ENCODE measurements at places on chromosomes 12 and 14. TPM values are rescaled to one million over a fixed set of nuclear protein-coding genes. Genes with fewer than 3 reads are reported as not detected.

- no peak overlapping the region for H3K4me3 ChIP-seq
- peaks cover 33% of the 10 kb centered on the region for H3K4me1 ChIP-seq
- no peaks in the 10 kb centered on the region for H3K36me3 ChIP-seq
- no peak for DNase-seq
- H3K27ac ChIP-seq = no peak overlapping the region
Observed at GRCh38 chr12:127555071-127555470, 711.9 kb upstream of the TMEM132C start.

- peaks cover 26% of the 10 kb centered on the region for H3K4me1 ChIP-seq
- no peak overlapping the region for H3K4me3 ChIP-seq
- H3K27ac ChIP-seq = no peak overlapping the region
Observed at GRCh38 chr12:122875590-122876220, 20.2 kb downstream of the VPS37B start.

DNA sequence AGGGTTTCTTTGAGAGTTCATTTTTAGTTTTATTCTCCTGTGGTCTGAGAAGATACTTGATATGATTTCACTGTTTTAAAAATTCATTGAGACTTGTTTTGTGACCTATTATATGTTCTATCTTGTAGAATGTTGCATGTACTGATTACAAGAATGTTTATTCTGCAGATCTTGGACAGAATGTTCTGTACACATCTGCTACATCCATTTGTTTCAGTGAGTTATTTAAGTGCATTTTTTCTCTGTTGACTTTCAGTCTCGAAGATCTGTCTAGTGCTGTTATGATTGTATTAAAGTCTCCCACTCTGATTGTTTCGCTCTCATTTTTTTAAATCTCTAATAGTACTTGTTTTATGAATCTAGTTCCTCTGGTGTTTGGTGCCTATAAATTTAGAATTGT lies 1319.8 kb downstream of the TMEM121 start:
- H3K4me3 ChIP-seq = no peak overlapping the region
- no peaks in the 10 kb centered on the region for H3K36me3 ChIP-seq
- no peak overlapping the region for H3K27ac ChIP-seq
- no peak for DNase-seq

- no peaks in the 10 kb centered on the region for H3K36me3 ChIP-seq
- no peak overlapping the region for H3K4me3 ChIP-seq
Observed at GRCh38 chr14:81811705-81812269, 278.1 kb upstream of the SEL1L start.

DNA sequence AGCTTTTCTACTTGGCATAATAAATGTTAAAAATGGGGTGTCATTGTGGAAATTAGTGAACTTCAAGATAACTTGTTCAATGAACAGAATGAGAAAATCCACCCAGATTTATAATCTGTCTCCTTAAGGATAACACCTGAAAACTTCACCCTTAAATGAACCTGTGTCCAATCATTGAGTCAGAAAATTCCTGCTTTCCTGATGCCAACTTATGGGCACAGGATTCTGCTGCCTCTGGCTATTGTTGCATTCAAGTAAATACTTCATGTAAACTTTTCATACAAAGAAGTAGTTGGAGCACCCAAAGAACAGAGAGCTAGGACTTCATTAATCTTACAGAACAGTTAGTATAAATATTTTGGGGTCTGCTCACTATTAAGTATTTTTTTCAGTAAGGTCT lies 98.9 kb upstream of the PLEKHA5 start:
- no peak overlapping the region for H3K4me3 ChIP-seq
- H3K27ac ChIP-seq = peak overlapping the region; percentile 62
- H3K27me3 ChIP-seq = no peaks in the 10 kb centered on the region
- DNase-seq = peak; percentile 19

DNA sequence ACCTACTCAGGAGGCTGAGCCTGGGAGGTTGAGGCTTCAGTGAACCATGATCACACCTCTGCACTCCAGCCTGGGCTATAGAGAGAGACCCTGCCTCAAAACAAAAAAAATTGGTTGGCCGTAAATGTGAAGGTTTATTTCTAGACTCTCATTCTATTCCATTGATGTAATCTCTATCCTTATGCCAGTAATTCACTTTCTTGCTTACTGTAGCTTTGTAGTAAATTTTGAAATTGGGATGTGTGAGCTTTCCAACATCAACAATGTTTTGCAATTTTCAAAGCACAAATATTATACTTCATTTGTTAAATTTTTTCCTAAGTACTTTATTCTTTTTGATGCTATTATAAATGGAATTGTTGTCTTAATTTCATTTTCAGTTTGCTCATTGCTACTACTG lies 24.6 kb downstream of the LIN52 start:
- no peak overlapping the region for H3K4me3 ChIP-seq
- no peaks in the 10 kb centered on the region for H3K27me3 ChIP-seq
- no peaks in the 10 kb centered on the region for H3K4me1 ChIP-seq
- no peak overlapping the region for H3K27ac ChIP-seq

DNA sequence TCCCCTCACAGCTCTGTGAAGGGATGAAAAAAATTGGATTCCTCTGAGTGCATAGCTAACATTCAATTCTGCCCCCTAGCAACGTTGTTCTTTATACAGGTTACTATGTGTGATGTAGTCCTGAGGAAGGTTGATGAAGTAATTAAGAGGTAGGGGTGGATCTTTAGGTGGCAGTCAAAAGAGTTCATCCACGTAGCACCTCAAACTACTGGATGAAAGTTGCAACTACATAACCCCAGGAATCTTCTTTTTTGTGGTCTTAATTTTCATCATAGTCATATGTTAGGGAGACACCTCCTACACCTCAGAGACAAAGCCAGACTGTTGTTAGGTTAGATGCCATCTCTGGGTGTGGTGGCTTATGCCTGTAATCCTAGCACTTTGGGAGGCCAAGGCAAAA lies 10.2 kb upstream of the NFE2 start:
- H3K27ac ChIP-seq = no peak overlapping the region
- H3K27me3 ChIP-seq = no peaks in the 10 kb centered on the region

DNA sequence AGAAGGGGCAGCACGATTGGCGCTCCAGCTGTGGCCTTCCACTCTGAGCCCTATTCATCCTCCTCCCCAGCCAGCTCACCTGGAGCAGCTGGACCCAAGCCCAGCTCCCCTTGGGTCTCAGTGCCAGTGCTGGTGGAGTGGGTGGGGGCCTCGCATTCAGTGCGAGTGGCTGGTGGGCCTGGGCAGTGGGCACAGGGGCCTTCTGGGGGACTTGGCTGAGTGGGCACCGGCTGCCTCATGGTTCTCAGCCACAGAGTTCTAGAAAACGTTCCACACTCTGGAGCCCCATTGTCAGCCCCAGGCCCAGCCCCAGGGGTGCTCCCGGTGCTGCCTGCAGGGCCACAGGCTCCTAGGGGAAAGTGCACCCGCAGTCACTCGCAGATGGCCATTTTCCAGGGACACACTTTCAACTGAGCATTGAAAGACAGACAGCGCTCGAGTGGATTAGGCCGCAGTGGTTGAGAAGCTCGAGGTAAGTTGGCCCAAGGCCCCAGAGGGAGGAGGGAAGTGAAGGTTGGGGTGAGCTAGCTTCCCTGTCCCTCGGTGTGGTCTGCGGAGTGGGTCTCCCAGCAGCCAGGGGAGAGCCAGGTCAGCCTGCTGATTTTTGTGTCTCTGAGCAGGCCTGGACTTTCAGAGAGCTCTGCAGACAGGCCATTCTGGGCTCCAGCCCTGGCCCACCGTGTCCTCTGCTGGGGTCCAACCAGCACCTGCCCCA lies 3.8 kb downstream of the CLBA1 start:
- H3K27me3 ChIP-seq = no peaks in the 10 kb centered on the region
- peaks cover 5% of the 10 kb centered on the region for H3K4me1 ChIP-seq
- H3K27ac ChIP-seq = no peak overlapping the region
- no peak overlapping the region for H3K4me3 ChIP-seq
- H3K36me3 ChIP-seq = no peaks in the 10 kb centered on the region

DNA sequence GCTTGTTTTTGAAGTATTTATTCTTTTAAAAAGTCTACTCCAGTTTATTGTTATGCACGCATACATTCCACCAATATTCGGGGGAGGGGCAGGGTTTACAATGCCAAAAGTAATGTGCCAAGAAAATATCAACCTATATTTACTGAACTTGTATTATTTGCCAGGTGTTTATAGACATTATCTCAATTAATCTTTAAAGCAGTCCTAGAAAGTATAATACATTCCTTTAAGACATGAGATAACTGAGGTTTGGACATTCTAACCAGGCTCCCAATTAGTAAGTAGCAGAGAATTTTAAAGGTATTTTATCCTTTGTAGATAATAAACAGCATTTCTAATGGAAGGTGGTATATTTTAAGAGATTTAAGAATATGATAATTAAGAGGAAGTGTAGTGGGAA lies 124.5 kb upstream of the LRIG3 start:
- H3K27me3 ChIP-seq = no peaks in the 10 kb centered on the region
- H3K4me1 ChIP-seq = peaks cover 30% of the 10 kb centered on the region

DNA sequence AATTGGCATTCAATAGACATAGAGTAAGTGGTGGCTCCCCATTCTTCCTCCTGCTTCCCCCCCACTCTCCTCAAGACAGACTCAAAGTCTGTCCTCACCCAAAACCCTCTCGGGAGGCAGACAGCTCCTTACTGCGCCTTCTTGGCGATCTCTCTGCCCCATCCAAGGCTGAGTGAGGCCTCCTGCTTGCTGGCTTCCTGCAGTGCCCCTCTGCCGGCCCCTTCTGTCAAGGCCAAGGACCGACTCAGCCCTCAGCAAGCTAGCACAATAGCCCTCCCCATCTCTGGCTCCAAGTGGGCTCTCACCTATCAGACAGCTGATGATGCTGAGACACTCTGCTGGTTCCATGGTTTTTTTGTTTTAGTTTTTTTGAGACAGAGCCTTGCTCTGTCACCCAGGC lies 62.5 kb upstream of the DLK1 start:
- H3K4me3 ChIP-seq = no peak overlapping the region
- H3K27ac ChIP-seq = no peak overlapping the region
- H3K36me3 ChIP-seq = no peaks in the 10 kb centered on the region
- peaks cover 22% of the 10 kb centered on the region for H3K27me3 ChIP-seq
- H3K4me1 ChIP-seq = peaks cover 4% of the 10 kb centered on the region

- no peaks in the 10 kb centered on the region for H3K4me1 ChIP-seq
- no peak overlapping the region for H3K27ac ChIP-seq
- H3K27me3 ChIP-seq = no peaks in the 10 kb centered on the region
- H3K4me3 ChIP-seq = no peak overlapping the region
- DNase-seq = peak; percentile 32
Observed at GRCh38 chr14:33455654-33456345, 495.1 kb downstream of the EGLN3 start.

GRCh38 chr12:119019166-119019565 lies 37.8 kb downstream of the SRRM4 start:
- H3K4me1 ChIP-seq = no peaks in the 10 kb centered on the region
- no peak overlapping the region for H3K27ac ChIP-seq
- no peaks in the 10 kb centered on the region for H3K36me3 ChIP-seq
- no peak for DNase-seq
- no peak overlapping the region for H3K4me3 ChIP-seq

- peak; percentile 25 for DNase-seq
- no peaks in the 10 kb centered on the region for H3K36me3 ChIP-seq
- H3K4me3 ChIP-seq = peak overlapping the region; percentile 93
Observed at GRCh38 chr14:92037989-92038388, 1.9 kb downstream of the TRIP11 start.

DNA sequence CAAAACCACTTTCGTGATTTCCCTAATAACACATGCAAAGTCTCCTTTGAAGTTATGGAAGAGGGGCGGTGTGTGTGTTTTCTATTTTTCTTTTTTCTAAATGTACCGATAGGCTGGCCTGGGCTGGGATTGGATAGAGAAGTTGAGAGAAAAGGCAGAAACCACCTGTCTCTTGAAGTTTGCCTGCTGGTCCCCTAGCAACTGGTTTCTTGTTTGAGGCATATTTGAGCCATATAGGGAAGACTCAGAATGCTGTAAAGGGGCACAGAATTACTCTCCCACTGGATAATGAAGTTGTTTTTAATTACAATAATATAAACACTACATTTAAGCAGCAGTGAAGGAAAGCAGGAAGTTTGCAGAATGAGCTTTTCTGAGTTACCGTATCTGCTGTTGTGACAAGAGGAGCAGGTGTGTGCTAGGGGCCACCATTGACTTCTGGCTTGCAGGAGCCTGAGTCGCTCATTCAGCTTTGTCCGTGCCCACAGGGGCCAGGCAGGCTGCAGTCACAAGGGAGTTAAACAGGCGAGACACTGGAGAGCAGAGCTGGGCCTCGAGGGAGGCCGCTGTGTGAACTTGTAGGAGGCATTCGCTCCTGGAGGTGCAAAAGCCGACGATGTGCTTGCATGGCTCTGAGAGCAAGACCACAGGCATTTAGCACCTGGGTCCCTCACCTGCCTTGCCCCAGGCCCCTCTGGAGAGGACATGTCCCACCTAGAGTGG lies 173.8 kb upstream of the RGS6 start:
- no peaks in the 10 kb centered on the region for H3K27me3 ChIP-seq
- H3K4me1 ChIP-seq = 0 out of 2 replicates have a peak, but pooled peaks cover under 1% of the 10 kb centered on the region
- no peaks in the 10 kb centered on the region for H3K36me3 ChIP-seq
- no peak for DNase-seq

GRCh38 chr14:32818581-32818980 lies 120.1 kb upstream of the NPAS3 start:
- no peaks in the 10 kb centered on the region for H3K4me1 ChIP-seq
- H3K27ac ChIP-seq = no peak overlapping the region
- no peak for DNase-seq
- H3K36me3 ChIP-seq = no peaks in the 10 kb centered on the region

DNA sequence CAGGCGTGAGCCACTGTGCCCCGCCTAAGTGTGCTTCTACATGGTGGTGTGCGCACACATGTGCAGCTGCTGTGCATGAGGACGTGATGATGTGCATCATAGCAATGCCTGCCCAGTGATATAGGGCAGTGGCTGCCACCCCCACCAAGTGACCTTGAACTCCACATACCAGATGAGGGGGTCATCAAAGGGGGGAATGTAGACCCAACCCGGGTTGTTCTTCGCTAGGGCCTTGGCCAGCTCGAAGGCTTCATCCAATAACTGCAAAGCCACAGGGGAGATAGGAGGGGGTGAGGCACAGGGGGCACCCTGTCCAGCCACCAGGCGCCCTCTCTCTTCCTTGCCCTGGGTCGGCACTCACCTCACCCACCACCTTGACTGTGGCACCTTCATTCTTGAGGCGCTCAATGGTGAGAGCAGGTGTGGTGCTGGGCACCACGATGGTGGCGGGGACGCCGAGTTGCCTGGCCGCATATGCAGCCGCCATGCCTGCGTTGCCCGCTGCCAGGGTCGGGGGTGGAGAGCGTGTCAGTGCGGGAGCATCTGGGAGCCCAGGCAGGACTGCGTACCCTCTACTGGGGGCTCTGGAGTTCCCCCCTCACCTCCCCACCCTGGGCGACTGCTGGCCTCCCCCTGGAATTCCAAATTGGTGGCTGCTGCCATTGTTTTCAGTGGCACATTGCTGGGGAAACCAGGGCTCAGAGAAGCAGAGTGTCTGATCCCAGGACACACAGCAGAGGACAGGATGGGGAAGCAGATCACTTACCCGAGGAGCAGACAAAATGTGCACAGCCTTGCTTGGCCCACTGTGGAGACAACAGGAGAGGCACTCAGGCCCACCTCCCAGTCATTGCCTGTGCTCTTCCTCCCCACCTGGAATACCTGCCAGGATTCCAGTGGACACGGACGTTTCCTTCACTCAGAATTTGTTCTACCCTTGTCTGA lies 5.1 kb downstream of the SDS start:
- H3K4me3 ChIP-seq = no peak overlapping the region
- no peak for DNase-seq
- H3K27me3 ChIP-seq = no peaks in the 10 kb centered on the region
- H3K36me3 ChIP-seq = no peaks in the 10 kb centered on the region

Gene SYNJ2BP
- 22.1 TPM for polyA plus RNA-seq

Gene P2RX2
- not detected for polyA plus RNA-seq

Gene SEC23A
- polyA plus RNA-seq = 192 TPM

Gene HHIPL1
- 6.5 TPM for polyA plus RNA-seq

Gene SPRYD4
- polyA plus RNA-seq = 1.6 TPM

Gene LRRC43
- 1.5 TPM for polyA plus RNA-seq

Measured in GM23248 (cell line).